ENCODE measurements at places on chromosomes 2 and 18. TPM values are rescaled to one million over a fixed set of nuclear protein-coding genes. Genes with fewer than 3 reads are reported as not detected.

The ANKRD53 gene
- total RNA-seq = not detected

The NEUROD1 gene
- not detected for total RNA-seq

The HSBP1L1 gene
- 20.6 TPM for total RNA-seq

The KATNAL2 gene
- total RNA-seq = 10.5 TPM

The ATP6V1B1 gene
- not detected for total RNA-seq

The VRK2 gene
- 46.4 TPM for total RNA-seq

Data from Caki2 (cell line).